ENCODE measurements at places on chromosomes 4 and X. TPM values are rescaled to one million over a fixed set of nuclear protein-coding genes. Genes with fewer than 3 reads are reported as not detected.

GRCh38 chrX:57241967-57242366 lies 44.5 kb upstream of the FAAH2 start:
- H3K4me3 ChIP-seq, result no peak overlapping the region
- no peaks in the 10 kb centered on the region for H3K4me1 ChIP-seq
- H3K27me3 ChIP-seq, result peaks cover 41% of the 10 kb centered on the region
- DNase-seq, result no peak
- H3K36me3 ChIP-seq, result no peaks in the 10 kb centered on the region
- no peak overlapping the region for H3K27ac ChIP-seq

The PRDM8 gene
- 4.9 TPM for total RNA-seq

GRCh38 chr4:126799971-126800574 lies 832.7 kb upstream of the INTU start:
- DNase-seq, result no peak
- no peaks in the 10 kb centered on the region for H3K36me3 ChIP-seq
- no peak overlapping the region for H3K4me3 ChIP-seq
- no peaks in the 10 kb centered on the region for H3K4me1 ChIP-seq
- no peaks in the 10 kb centered on the region for H3K27me3 ChIP-seq

GRCh38 chr4:23897564-23898109 lies 7.8 kb upstream of the PPARGC1A start:
- H3K4me3 ChIP-seq, result no peak overlapping the region
- H3K36me3 ChIP-seq, result no peaks in the 10 kb centered on the region
- H3K27ac ChIP-seq, result no peak overlapping the region
- no peaks in the 10 kb centered on the region for H3K4me1 ChIP-seq

GRCh38 chr4:25088093-25088952 lies 57.6 kb upstream of the LGI2 start:
- H3K27me3 ChIP-seq, result no peaks in the 10 kb centered on the region
- no peak overlapping the region for H3K4me3 ChIP-seq
- H3K27ac ChIP-seq, result no peak overlapping the region
- H3K4me1 ChIP-seq, result no peaks in the 10 kb centered on the region

The CSN1S1 gene
- not detected for total RNA-seq

The NIPAL1 gene
- 6.8 TPM for total RNA-seq

DNA sequence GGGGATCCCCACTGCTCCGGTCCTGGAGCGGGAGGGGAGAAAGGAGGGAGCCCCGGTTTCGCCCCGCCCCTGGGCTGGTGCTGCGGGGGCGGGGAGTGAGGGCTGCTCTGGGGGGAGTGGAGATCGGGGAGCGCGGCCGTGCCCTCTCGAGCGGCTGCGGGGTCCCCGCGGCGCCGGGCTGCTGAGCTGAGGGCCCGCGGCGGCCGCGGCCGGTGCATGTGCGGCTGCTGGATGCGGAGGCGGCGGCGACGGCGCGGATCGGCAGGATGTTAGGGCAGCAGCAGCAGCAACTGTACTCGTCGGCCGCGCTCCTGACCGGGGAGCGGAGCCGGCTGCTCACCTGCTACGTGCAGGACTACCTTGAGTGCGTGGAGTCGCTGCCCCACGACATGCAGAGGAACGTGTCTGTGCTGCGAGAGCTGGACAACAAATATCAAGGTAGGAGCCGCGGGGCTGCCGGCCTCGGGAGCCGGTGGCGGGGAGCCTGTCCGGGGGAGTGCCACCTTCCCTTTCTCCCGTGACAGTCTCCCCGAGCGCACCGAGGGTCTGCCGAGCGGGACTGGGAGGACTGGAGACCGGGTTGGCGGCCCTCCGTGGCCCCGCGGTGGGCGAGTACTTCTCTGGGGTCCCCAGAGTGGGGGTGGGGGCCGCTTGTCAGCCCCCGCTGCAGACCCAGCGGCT lies at the start of gene ING2:
ING2 (plus strand) TSS at position 129 of the 681 bp plus-strand sequence; CDS start at position 267, 138 bp downstream.
- peak; percentile 85 for DNase-seq
- H3K36me3 ChIP-seq, result peaks cover under 1% of the 10 kb centered on the region
- peaks cover 11% of the 10 kb centered on the region for H3K4me1 ChIP-seq
- H3K27me3 ChIP-seq, result no peaks in the 10 kb centered on the region
- H3K4me3 ChIP-seq, result peak within 1 kb of the TSS; percentile 85

The PROM1 gene
- total RNA-seq, result not detected

DNA sequence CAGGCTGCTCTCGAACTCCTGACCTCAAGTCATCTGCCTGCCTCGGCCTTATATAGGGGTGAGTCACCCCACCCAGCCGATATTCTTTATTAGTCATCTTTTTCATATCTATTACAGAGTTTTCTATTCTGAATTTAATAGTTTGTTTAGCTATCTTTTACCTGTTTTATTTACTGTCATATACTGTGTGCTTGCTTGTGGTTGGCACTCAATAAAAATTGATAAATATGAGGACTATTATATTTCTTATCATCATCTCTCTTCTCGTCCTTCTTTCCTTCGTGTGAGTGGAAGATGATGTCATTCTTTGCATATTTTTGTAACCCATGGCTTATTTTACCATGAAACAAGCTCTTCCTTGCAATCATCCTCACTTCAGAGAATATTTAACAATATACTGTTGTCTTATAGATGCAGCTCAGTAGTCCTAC lies 265.5 kb downstream of the ARHGAP24 start:
- no peaks in the 10 kb centered on the region for H3K27me3 ChIP-seq
- peaks cover 48% of the 10 kb centered on the region for H3K4me1 ChIP-seq
- no peak overlapping the region for H3K4me3 ChIP-seq
- H3K36me3 ChIP-seq, result peaks cover 6% of the 10 kb centered on the region

GRCh38 chr4:165738571-165738970 lies 134.5 kb upstream of the TLL1 start:
- peaks cover 20% of the 10 kb centered on the region for H3K4me1 ChIP-seq
- no peaks in the 10 kb centered on the region for H3K27me3 ChIP-seq
- H3K27ac ChIP-seq, result peak overlapping the region; percentile 93
- DNase-seq, result peak; percentile 60

The PAGE3 gene
- total RNA-seq, result not detected

The C1QTNF7 gene
- not detected for total RNA-seq

The ESX1 gene
- not detected for total RNA-seq

DNA sequence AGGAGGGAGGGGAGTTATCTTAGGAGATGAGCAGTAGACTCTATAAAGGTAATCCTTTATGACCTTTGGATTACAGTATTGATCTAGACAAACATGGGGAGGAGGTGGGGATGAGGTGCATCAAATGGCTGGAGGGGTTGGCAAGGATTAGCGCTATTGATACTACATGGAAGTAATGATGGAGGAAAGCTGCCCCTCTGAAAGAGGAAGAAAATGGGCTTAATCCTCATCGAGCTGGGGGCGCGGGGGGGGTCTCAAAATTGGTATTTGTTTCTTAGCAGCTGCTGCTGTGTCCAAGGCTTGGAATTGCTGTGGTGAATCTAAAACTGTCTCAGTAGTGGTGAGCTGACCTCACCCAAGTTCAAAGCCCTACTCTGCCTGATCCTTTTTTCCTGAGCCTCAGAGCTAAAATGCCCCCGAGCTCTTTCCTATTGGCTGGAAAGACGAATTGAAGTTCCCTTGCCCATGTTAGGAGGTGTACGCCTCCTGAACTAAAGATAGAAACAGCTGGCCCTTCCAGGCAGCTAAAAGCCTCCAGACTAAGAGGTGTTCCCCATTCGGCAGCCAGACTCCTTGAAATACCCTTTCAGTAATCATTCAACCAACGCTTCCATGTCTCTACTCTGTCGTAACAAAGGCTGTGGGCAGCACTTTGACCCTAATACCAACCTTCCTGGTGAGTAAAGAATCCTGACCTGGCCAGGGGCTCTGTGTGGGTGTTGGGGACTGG lies at the start of gene ITGB1BP2:
ITGB1BP2 (plus strand) TSS at position 556 of the 730 bp plus-strand sequence; CDS start at position 613, 57 bp downstream.
- DNase-seq, result no peak
- no peak within 1 kb of the TSS for H3K4me3 ChIP-seq
- H3K36me3 ChIP-seq, result peaks cover 58% of the 10 kb centered on the region
- H3K4me1 ChIP-seq, result no peaks in the 10 kb centered on the region
- H3K27me3 ChIP-seq, result peaks cover 49% of the 10 kb centered on the region
- H3K27ac ChIP-seq, result no peak within 1 kb of the TSS

DNA sequence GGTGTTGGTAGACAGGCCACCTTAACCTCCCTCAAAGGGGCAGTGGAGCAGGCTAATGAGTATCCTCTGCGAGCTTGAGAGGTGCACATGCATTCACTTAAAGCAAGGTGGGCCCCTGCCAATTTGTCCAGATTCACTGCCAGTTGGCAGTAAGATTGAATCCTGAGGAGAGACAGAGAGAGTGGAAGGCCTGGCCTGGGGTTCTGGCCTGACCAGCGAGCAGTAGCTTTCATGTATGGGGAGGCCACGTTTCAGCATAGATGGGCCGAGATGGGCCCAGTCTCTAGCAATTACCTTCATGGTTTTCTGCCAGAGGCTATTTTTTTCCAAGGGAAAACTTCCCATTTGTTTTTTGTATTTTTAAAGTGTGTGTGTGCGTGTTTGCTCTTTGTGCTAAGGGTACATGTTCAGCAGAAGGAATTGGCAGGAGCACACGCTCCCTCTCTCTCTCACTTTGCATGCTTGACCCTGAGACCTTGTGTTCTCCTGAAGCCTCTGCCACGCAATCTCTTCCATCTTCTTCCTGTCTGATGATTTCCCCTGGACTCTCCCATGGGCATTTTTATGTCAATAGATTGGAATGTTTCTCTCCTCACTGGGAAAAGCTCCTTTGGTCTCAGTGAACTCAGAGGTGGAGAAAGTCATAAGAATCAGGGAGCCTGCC lies 215.8 kb upstream of the SFRP2 start:
- no peaks in the 10 kb centered on the region for H3K36me3 ChIP-seq
- H3K4me3 ChIP-seq, result no peak overlapping the region
- no peaks in the 10 kb centered on the region for H3K27me3 ChIP-seq
- peak overlapping the region; percentile 3 for H3K27ac ChIP-seq
- DNase-seq, result peak; percentile 73

DNA sequence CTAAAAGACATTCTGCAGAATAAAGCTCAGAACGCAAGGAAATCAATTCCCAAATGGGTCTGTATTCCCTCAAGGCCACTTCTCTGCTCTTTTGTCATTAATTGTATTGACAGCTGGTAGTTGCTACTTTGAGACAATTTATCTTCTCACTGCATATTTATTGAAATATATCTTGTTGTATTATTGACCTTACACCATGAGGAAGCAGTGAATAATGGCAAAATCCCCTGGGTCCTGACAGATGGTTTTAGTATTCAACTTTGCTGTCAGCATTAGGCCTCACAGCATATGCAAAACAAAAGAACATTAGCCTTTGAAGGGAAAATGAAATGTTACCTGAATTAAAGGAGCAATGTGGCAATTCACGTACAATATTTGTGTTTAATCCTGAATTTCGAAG lies 406.1 kb upstream of the TRAM1L1 start:
- H3K27ac ChIP-seq, result no peak overlapping the region
- DNase-seq, result no peak
- H3K36me3 ChIP-seq, result no peaks in the 10 kb centered on the region
- H3K27me3 ChIP-seq, result no peaks in the 10 kb centered on the region
- H3K4me3 ChIP-seq, result no peak overlapping the region
- H3K4me1 ChIP-seq, result peaks cover 5% of the 10 kb centered on the region

DNA sequence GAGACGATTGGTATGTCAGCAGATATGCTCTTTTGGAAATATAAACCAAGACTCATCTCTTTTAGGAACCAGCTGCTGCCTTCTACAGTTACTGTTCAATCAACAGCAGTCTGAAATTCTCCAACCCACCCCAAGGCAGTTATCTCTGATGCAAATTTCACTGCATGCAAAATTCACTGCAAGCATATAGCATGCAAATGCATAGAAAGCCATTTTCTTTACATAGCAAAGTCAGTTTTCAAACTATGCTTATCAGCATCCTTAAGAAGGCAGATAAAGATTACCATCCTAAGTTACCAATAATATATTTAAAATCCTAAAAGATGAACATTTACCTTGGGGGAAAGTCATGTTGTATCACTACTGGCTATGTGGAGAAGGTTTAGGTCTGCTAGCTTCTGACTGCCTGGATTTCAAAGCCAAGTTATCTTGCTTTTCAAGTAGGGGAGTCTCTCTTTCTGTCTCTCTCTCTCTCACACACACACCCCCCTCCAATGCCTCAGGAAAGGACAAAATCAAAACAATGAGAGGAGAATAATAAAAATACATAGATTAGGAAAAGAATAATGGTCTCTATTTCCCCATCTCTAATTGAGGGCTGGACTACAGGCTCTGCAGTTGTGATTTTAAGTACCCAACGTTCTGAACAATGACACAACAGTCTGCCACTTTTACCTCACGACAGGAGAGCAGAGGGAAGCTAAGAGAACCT lies 1.5 kb downstream of the NMU start:
- no peak overlapping the region for H3K27ac ChIP-seq
- no peak overlapping the region for H3K4me3 ChIP-seq
- DNase-seq, result no peak
- H3K27me3 ChIP-seq, result no peaks in the 10 kb centered on the region

DNA sequence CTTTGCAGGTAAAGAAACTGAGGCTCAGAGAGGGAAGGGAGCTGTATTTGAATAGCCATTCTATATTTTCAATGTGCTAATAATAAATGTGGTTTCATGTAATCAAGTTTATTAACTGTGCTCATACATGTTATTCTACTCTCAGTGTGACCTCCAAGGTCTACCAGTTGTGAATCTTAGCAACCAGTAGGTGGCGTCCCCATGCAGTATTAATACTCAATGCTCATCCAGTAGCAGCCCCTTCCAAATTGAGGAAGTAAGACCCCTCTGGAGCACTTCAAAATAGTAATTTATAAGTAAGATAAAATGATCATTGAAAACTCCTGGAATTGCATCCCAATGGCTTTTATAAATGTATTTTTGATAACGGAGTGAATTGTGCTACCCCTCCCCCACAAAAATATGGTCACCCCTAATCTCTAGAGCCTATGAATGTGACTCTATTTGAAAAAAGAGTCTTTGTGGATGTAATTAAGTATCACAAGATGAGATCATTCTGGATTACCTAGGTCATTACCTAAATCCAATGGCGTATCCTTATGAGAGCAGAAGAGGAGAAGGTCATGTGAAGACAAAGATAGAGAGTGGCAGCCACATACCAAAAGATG lies 20.4 kb upstream of the SEPSECS start:
- H3K27me3 ChIP-seq, result no peaks in the 10 kb centered on the region
- H3K4me1 ChIP-seq, result no peaks in the 10 kb centered on the region
- H3K4me3 ChIP-seq, result no peak overlapping the region
- DNase-seq, result peak; percentile 64
- H3K36me3 ChIP-seq, result no peaks in the 10 kb centered on the region
- H3K27ac ChIP-seq, result no peak overlapping the region

The PGAM4 gene
- total RNA-seq, result not detected

DNA sequence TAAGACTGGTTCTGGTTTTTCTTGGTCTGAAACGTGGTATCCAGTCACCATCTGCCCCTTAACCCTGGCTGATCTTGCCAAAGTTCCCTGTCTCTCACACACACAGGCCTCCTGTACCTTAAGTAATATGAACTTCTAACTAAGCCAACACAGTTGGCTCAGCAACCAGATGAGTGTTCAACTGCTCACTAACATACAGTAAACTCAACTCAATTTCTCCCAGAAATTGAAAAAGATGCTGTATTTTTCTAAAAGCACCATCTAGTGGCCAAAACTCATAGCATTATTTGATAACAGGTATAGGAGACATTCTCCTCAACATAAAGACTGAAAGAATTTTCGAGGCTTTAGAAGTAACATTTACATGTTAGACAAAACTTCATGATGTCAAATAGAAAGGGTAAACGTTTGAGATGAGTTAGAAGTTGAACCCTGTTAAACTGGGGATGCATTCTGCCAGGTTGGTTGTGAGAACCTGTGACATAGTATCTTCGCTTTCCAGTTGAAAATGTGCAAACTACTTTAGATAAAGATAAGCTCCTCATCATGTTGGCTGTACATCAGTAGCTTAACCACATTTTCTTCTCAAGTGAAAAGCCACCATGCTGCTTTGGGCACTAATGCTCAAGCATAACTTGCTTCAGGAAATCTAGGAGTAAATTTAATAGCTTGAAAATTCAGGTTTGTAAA lies 31.2 kb downstream of the CCNI start:
- peaks cover 50% of the 10 kb centered on the region for H3K36me3 ChIP-seq
- H3K4me3 ChIP-seq, result peak overlapping the region; percentile 30
- DNase-seq, result peak; percentile 47

- no peaks in the 10 kb centered on the region for H3K27me3 ChIP-seq
- no peak overlapping the region for H3K27ac ChIP-seq
- DNase-seq, result no peak
- H3K4me3 ChIP-seq, result no peak overlapping the region
Observed at GRCh38 chr4:122806981-122807679, 19.5 kb upstream of the FGF2 start.
